ENCODE measurements at places on chromosomes 7 and 10.
A peak's percentile ranks its signal among the peaks of the same experiment; 100 is the strongest.

- no peak for DNase-seq
Measured at GRCh38 chr10:101718690-101719275, 23.8 kb upstream of the FBXW4 start.

DNA sequence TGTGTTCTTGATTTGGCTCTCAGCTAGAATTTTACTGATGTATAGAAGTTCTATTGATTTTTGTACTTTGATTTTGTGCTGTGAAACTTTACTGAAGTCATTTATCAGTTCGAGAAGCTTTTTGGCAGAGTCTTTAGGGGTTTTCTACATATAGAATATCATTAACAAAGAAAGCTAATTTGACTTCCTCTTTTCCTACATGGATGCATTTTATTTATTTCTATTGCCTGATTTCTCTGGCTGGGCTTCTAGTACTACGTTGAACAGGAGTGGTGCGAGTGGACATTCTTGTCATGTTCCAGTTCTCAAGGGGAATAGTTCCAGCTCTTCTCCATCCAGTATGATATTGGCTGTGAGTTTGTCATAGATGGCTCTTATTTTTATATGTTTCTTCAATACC is 65.4 kb downstream of the RNF133 start:
- DNase-seq: no peak

DNA sequence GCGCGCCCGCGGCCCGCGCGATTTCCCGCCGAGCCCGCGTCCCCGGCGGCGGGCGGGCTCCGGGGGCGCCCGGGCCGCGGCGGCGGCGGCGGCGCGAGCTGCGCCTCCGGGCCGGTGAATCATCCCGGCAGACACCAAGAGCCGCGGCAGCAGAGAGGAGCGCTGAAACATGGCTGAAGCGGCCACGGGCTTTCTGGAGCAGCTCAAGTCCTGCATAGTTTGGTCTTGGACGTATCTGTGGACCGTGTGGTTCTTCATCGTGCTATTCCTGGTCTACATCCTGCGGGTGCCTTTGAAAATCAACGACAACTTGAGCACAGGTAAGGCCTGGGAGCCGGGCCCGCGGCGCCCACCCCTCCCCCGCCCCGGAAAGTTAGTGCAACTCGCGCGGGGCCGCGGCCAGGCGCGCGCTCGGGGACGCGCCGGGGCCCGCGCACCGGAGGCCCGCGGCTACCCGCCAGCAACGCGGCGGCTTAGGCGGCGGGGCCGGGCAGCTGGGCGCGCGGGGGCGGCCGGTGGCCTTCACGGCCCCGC is at the start of gene ST7:
Gene ST7 (plus strand): TSS at position 130 of the 534 bp plus-strand sequence. CDS start 40 bp downstream, at position 170.
- DNase-seq: peak; percentile 81

DNA sequence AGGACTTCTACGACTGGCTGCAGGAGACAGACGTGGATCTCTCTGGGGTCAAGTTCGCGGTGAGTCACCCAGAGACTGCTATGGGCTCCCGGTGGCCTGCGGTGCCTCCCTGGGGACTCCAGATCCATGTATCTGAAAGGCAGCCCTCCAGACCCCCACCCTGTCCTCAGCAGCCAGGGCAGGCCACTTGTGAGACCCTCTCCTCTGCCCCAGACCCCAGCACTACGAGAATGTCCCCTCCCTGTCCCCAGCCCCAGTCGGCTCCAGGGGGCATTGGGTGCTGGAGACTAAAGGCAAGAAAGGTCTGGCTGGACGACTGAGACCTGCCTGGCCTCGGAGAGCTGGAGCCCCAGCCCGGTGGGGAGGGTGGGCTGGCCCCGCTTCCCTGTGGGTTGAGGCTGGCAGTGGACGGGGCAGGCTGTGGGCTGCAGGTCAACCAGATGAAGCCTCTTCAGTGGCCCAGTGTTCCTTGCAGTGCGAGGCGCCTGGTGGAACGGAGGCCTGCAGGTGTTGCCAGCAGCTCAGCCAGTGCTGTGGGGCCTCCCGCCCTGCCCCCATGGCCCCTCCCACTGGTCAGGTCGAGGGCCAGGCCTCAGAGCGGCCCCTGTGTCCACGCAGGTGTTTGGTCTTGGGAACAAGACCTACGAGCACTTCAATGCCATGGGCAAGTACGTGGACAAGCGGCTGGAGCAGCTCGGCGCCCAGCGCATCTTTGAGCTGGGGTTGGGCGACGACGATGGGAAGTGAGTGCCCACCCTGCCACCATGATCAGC is 13.8 kb downstream of the TMEM120A start:
- DNase-seq: no peak

Data from RPMI8226 (cell line).